Fibroblast of skin of left quadriceps (primary cell): ENCODE measurements at places on chromosomes 5 and 9.

GRCh38 chr5:157744051-157745011 lies 819 bp downstream of the LSM11 start:
- DNase-seq = no peak

- DNase-seq = no peak
Measured at GRCh38 chr5:159215886-159216285, 6.5 kb upstream of the RNF145 start.

DNA sequence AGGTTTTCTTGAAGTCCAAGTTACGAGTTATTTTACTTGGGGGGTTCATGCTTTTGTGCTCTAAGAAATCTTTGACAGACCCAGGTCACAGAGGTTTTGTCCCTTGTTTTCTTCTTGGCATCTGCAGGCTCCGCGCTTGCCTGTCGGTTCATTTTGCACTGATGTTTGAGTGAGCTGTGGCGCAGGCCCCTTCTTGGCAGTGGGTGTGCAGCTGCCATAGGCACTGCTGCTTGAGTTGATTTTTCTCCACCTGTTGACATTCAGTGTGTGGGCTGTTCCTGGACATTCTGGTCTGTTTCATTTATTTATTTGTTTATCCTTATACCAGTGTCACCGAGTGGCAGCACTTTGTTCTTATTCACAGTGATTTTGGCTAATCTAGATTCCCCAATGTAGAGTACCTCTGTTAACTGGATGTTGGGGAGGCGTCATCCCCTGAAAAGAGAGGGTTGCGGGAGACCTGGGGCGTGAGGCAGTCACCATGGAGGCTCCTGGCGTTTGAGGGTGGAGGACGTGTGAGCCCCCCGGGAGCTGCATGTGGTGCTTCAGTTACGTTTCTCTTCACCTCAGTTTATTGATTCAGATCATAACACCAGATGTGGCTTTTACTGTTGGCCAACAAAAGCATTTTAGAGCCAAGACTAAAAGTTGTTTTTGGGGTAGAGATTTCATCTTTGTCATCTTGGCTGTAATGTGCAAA lies 121.4 kb upstream of the CACNA1B start:
- no peak for DNase-seq

DNA sequence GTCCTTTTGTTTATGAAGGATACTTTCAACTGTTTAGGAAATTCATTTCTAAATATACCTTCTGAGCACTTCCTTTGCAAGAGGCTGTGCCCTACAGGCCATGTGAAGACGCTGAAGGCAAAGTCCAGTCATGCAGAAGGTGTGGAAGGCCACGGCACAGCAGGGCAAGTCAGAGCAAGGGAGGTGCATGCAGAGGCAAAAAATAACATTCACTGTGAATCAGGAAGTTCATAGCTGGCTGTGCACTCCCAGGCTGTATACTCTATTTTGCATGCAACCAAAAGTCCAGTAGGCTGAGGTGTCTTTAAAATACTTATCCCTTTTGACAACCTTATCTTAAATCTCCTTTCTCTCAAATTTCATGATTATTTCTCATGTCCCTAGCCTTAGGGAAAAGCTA lies 50.3 kb downstream of the GNAQ start:
- DNase-seq = no peak

- DNase-seq = no peak
Measured at GRCh38 chr9:135001526-135001925, 83.8 kb upstream of the FCN1 start.

DNA sequence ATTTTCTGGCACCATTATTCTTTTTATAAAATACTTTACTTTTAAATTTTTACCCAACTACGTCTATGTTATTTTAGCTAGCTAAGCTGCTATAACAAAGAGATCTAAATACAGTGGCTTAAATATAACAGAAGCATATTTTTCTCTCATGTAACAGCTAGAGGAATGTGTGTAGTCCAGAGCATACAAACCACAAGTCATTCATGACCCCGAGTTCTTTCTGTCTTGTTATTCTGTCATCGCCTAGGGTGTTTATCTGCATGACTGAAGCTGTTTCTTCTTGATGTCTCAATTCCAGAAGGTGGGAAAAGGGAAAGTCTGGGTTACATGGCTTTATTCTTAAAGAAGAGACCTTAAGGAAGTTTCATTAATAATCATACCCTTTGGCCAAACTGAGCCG lies 136.9 kb upstream of the RFX3 start:
- peak; percentile 24 for DNase-seq

DNA sequence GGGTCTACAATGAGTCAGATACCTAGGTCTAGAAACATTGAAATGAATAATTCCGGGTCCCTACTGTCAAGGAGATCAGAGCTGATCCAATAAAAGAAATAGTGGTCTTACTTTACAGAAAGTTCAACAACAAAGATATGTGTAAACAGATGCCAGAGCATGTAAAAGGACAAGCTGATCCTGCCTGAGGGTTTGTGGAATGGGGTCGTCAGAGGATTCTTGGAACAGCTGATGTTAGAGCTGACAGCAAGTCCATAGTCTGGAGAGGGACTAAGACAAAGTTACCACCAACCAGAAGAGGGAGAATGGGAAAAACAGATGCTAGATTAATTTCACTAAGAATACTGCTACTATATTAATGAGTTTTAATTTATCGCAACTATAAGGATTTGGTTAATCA lies 71.5 kb downstream of the FREM1 start:
- no peak for DNase-seq

DNA sequence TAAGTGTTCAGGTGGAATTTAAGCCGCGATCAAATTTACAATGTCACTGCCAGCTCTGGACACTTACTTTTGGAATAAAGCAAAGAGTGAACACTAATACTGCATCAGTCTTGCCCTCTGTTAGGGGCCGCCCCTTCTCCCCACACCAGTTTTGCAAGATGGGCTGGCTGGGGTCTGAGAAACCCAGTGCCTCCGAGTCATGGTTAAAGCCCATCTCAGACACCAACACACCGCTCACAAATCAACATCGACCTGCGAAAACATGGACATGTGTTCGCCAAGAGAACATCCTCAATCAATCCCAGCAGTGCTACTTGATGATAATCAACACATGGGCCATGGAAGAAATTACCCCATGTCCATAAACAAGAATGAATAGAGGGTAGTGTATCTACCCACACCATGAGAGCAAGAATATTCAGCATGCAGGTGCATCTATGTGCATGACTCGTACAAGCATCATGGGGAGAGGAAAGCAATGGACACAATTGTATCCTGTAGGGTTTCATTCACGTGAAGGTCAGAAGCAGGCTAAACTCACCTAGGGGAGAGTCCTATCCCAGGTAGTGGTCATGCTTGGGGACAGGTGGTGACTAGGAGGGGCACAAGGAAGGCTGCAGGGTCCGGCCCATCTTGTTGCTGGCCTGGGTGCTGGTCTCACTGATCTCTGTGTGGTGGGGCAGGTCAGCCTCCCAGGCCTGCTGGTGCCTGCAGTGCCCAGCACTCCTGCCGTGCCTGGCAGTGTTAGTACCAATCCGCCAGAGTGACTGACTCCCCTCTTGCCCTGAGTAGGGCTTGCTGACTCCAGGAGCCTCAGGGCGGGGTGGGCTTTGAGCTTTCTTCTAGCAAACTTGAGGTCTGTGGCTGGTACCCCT lies 5.0 kb downstream of the S1PR3 start:
- DNase-seq = no peak

DNA sequence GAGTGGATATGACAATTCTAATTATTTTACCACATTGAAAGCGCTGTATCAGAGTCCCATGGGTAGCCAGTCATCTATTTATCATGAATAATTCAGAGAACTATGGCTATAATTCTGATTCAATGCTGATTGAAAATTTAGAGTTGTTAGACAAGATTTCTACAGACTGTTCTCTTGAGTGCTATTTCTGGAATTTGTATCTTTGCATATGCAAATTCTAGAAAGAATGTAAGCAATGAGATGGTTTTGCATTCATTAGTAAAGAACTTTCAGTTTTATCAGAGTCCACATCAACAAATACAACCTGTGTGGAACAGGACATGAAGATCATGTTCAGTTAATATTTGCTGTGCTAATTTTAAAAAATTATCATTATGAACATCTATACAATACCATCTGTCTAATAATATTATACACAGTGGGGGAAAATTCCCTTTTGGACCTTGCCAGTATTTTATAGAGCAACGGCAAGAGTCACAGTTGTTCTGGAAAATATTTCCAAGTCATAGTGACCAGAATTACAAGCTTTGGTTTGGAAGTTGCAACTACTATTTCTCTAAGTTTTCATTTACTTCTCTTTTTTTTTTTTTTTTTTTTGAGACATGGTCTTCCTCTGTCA lies 372.7 kb upstream of the PTGER4 start:
- no peak for DNase-seq

GRCh38 chr5:122312591-122313406 lies 762 bp downstream of the SNCAIP start:
- DNase-seq = no peak

- no peak for DNase-seq
Measured at GRCh38 chr5:64814073-64814472, 45.3 kb downstream of the CWC27 start.

DNA sequence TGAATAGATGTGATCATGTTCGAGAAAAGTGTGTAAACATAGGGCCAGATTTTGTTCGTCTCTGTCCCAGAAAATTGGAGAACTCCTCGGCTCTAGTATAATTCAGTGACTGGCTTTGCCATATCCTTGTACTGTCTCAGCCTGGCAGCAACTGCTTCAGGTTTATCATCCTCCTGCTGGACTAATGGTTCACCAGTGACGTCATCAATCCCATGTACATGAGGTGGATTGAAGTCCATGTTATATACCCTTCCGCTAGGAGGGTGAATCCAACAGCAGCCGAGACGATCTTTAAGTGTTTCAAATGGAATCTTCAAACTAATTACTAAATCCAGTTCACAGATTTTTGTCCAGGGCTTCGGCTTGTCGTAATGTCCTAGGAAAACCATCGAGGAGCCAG lies 17.1 kb upstream of the PLPP1 start:
- no peak for DNase-seq

GRCh38 chr5:96300976-96301375 lies 132.1 kb downstream of the PCSK1 start:
- no peak for DNase-seq

GRCh38 chr5:59832577-59833301 lies 60.8 kb downstream of the PDE4D start:
- DNase-seq = no peak

- DNase-seq = no peak
Measured at GRCh38 chr5:122350496-122350895, 38.5 kb downstream of the SNCAIP start.

DNA sequence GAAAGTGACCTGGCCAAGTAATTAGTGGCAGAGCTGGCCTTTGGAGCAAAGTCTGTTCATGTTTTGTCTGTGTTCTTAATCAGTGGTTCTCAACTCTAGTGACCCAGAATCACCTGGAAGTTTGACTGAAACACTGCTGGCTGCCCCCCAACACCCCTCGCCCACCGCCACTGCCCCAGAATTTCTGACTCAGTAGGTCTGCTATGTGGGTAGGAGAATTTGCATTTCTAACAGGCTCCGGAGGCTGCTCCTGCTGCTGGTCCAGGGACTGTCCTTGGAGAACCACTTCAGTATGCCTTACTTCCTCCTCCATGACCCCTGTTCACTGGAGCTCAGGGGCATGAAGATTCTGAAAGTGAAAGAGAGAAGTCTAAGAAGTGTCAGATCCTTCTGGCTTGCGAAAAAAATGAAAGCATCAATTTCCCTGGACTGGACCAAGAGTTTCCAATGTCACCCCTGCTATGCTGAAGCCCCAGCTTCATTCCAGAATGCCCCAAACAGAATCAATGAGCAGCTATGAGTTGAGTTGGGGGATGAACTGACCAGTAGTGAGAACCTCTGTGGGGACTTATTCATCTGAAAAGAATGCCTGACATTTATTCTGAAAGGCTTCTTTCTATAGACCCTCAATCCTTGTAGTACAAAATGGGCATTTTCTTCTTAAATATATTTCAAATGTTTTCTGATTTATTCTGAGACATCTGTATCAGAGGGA lies 20.8 kb upstream of the COL15A1 start:
- no peak for DNase-seq

DNA sequence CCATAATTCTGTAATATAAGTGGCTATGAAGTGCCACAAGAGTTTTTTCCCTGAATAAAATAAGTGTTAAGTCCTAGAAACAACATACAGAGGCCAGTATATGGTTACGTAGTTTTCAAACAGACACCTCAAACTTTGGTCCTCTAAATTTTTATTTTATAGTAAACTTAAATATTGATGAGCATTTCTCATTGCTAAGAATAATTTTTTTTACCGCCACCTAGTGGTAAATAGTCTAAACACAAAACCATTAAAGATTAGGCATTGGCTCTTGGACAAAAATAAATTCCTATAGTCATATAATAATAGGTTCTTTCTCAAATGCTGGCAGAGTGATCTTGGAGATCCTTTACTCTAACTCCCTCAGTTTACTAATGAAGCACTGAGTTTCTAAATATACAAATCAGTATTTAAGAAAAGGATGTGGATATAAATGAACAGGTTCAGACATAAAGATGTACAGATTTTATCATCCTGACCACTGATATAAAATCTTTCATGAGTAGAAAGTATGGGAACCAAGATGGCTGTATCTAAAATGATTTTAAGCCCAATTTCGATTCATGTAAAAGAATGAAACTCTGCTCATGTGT lies 136.2 kb downstream of the FANCC start:
- DNase-seq = no peak
